ENCODE measurements at places on chromosomes 7 and 10.
A peak's percentile ranks its signal among the peaks of the same experiment; 100 is the strongest.

- no peak for DNase-seq
Observed at GRCh38 chr7:153190452-153190851, 430.9 kb downstream of the ACTR3B start.

GRCh38 chr7:101598986-101599771 lies 29.9 kb downstream of the MYL10 start:
- DNase-seq, result no peak

GRCh38 chr10:7409732-7410168 lies 1.1 kb downstream of the SFMBT2 start:
- DNase-seq, result no peak

DNA sequence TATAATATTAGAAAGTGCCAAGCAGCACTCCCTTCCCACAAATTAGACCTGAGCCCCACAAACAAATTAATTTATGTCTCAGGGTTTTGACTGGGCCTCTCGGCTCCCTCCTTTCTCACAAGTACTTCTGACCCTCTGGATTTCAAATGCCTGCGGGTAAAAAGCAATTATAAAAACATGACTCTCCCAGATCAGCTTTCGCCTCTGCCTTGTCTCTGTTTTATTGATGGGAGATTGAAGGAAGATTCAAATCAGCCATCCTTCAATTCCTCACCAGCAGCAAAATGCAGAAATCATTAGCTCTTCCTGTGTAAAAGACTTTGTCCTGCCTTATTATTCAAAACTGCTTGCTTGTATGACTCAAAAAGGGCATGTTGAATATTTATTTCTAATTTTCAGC lies 453.7 kb upstream of the MKI67 start:
- no peak for DNase-seq

DNA sequence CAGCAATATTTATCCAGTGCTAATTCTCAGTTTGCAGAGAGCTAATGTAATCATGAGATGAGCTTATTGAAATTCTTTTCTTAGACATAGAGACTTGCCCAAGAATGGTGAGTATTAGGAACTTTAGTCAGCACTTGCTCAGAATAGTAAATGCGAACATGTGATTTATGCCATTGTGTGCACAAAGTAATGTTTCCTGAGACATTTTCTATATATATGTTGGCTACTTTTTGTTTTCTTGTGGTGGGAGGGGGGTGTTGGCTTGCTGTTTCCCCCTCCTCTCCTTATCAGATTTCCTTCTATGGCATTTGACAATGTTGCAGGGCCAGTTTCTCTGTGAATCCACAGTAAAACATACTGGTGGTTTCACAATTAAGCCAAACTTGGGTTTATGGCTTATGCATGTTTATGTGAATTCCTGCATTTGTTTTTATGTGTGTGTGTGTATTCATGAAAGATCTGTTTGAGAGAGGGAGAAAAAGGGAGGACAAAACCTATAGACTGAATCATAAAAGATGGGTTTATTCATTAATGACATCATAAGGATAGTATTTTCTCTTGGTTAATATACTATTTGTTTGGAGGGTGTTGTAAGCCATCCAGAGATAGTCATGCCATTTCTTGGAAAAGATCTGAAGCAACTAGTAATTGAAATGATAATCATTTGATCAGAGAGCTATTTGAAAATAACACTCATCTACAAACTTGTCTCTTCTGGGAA lies 36.3 kb downstream of the ARID5B start:
- DNase-seq, result peak; percentile 75

- DNase-seq, result no peak
Observed at GRCh38 chr7:7177044-7177517, 5.3 kb upstream of the C1GALT1 start.

GRCh38 chr7:16202303-16202702 lies 219.0 kb downstream of the CRPPA start:
- DNase-seq, result no peak

- DNase-seq, result peak; percentile 85
Observed at GRCh38 chr10:97333601-97334369, 744 bp downstream of the FRAT2 start.

GRCh38 chr7:155889636-155890511 lies 77.6 kb upstream of the SHH start:
- no peak for DNase-seq

DNA sequence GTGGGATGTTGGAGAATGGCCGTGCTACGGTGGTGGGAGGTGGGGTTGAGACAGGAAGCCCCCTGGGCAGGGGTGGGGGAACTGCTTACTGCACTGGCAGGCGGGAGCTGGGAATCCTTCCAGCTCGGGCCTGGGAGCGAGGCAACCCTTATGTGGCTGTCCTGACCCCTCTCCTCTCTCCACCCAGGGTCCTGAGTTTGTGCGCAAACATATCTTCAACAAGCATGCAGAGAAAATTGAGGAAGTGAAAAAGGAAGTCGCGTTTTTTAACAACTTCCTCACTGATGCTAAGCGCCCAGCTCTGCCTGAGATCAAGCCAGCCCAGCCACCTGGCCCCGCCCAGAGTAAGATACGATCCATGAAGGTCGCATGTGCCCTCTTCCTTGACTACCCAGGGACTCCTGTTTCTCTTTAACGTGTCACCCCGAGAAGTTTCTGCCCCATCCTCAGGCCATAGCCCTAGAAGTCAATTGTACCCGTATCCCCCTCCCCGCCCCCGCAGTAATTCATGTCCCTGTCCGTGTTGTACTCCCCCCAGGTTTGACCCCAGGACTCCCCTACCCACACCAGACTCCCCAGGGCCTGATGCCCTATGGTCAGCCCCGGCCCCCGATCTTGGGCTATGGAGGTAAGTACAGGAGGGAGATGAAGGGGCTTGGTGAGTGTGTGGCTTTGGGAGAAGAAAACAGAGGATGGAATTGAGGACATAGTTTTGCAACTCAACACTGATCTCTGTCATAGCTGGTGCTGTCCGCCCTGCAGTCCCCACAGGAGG lies 1.8 kb downstream of the UFSP1 start:
- DNase-seq, result peak; percentile 80

DNA sequence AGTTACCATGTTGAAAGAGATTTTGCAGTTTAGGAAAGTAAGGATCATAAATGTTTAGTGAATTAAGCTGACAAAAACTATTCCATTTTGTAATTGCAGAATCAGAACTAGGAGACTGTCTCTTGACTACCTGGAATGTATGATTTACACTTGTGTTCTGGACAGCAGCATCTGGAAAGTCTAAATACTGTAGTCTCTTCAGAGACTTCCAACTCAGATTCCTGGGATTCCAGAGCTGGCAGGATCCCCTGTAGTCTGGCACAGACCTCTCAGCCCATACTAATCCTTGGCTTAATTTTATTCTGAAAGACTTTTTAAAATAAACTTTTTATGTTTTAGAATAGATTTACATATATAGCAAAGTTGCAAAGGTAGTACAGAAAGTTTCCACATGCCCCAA lies 452.7 kb downstream of the DPP6 start:
- DNase-seq, result no peak

DNA sequence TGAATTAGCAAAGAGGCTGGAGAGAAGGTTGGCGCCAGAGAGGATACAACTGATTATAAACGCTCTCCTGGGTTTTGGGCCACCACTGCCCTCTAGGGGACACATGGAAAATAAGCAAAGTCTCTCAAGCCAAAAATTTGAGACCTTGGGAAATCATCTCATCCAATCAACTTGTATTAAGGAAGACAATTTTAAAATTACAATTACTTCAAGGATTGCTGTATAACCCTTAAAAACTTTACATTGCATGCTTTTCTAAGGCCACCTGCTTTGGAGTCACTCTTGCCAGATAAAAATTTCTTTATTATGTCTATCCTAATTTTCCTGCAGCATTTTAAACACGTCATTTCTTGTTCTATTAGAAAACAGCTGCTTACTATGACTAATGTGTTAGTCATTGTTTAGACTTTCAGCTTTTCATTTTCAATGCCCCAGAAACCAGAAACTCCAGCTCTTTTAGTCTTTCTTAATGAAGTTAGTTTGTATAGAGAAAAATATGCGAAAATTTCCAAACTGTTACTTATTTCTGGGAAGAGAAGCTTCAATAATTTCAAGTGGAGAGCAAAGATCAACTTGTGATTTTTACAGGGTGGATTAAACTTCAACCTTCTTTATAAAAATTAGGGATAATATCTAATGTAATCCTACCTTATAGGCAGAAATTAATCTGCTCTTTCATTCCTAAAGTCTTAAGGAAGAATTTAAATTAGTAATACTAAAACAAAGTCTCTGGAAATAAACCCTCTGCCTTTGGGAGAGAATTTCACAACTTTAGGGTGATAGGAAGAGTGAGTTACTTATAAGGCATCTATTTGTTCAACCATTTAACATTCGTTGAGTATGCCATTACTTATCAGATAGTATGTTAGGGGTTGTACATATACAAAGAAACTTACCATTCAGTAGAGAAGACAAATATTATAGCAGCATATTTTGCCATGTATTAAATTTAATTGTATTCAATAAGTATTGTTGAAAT lies 20.6 kb upstream of the RHOBTB1 start:
- DNase-seq, result peak; percentile 65

GRCh38 chr7:11185179-11185815 lies 211.6 kb downstream of the PHF14 start:
- DNase-seq, result no peak

- no peak for DNase-seq
Observed at GRCh38 chr7:159098424-159098786, 46.3 kb downstream of the VIPR2 start.

- DNase-seq, result no peak
Observed at GRCh38 chr10:110792476-110793125, 79.1 kb upstream of the PDCD4 start.

DNA sequence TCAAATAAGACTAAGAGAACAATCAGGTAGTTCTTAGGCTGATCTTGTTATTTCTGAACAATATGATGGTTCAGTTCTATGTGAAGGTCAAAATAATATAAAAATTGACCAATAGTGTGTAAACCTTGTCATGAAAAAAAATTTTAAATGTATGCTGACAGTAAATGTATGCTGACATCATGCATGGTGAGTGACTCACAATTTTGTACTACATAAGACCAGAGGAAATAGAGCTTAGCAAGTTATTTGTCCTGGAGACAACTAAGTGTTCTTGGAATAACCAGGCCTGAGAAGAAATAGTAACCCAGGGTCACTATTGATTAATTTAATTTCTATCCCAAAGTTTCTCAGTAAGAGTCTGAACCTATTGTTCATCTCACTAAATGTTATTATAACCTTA lies 182.2 kb upstream of the PCDH15 start:
- DNase-seq, result no peak

DNA sequence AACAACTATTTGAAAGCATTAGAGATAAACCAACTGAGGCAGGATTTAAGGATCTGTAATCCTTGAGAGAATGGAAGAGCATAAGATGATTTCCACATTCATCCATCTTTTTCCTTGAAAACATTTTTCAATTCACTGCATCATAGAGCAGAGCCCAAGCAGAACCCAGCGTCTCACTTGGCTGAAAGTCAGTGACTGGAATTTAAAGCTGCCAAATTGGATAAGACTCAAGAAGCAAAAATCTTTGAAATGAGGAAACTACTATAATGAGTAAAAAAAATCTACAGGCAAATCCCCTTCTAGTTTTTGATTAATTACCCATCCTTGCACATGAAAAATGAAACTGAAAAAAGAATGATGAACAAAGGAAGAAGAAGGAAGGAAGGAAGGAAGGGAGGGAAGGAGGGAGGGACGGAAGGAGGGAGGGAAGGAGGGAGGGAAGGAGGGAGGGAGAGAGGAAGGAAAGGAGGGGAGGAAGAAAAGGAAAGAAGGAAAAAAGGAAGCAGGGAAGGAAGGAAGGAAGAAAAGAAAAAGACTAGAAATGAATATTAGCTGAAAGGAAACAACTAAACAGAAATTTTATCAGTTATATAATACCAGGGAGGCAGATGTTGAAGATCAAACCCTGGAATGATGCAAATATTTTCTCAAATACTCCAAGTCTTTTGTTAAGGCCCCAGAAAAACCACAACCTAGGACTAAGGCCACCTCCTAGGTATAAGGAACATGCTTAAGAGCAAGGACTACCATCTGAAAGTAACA lies 336.3 kb upstream of the MAGI2 start:
- no peak for DNase-seq

DNA sequence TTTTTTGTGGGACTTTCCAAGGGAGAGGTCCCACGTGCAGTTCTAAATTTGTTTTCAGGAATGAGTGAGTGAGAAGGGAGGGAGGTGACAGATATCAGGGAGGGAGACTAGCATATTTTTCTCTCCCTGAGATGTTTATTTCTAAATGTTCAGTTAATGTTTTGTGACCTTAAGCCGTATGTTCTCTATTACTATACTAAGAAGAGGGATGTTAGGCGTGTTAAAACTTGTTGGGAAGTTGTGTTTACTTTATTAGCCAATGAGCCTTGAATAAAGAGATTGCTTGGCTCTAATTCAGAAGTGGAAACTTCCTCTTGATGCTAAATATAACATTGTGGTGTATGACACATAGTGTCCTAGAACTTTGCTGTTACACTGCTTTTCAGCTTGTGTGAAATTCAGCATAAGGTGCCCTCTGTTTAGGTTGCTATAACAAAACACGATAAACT lies 37.3 kb downstream of the DNAH11 start:
- peak; percentile 90 for DNase-seq

GRCh38 chr7:1948301-1948796 lies 278.3 kb downstream of the ELFN1 start:
- DNase-seq, result no peak

DNA sequence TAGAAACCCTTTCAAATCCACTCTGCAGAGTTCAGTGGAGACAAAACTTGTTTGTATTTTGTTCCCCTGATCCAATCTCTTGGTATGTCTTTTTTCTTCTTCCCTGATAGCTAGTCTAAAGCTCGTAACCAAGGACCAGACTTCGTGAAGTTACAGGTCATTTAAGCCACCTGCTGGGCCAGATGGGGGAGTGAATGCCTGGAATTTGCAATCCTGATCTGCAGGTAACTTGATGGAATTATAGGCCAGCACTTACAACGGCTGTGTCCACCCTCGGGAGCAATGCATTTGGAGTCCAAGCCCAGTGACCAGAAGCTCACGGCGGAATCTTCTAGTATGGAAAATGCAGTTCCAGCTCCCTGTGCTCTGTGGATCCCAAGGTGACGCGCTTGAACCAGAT lies 566.9 kb downstream of the TCERG1L start:
- no peak for DNase-seq

GRCh38 chr10:1149793-1150637 lies 93.8 kb downstream of the WDR37 start:
- no peak for DNase-seq
